ENCODE measurements at places on chromosomes 6 and 20. TPM values are rescaled to one million over a fixed set of nuclear protein-coding genes. Genes with fewer than 3 reads are reported as not detected.

- DNase-seq, result no peak
Measured at GRCh38 chr6:170388113-170388512, 81.6 kb downstream of the FAM120B start.

The NRN1 gene
- 24.7 TPM for polyA plus RNA-seq

GRCh38 chr6:82687855-82688254, 324.2 kb downstream of the TPBG start:
- DNase-seq, result no peak

DNA sequence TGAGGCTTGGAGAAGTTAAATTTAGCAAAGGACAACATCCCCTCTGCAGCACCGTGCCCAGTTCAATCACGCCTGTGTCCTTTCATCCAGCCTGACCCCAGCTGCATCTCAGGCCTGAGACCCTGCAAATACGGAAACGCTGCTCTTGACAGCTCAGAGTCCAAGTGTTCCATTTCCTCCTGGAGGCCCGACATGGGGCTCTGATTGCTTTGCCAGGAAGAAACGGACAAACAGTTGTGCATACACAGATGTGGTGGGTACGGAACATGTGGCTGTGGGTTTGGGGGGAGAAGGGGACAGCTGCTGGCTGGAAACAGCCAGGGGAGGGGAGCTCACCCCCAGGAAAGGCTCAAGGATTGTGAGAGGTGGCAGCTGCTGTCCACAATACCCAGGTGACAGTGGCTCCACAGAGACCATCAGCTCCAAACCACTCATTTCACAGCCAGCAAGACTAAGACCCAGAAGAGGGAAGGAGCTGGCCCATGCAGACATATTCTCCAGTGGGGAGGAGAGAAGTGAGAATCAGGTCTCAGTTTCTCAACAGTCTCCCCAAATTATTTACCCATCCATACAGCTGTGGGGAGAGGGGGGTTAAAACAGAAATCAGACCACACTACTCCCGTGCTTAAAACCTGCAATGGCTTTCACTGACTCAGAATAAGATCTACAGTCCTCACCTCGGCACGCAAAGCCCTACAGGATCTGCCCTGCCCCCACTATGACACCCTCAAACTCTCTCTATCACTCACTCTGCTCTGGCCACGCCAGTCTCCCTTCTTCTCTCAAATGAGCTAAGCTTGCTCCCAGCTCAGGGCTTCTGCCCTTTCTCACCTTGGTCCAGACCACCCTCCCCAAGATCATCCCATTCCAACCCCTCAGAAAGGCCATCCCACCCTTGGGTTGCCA, 89.1 kb downstream of the PREX1 start:
- no peak for DNase-seq

Measured in hindlimb muscle (tissue), 1 donor.